ENCODE measurements at places on chromosomes 3 and 15.

- no peak for DNase-seq
Observed at GRCh38 chr3:11306817-11307589, 34.8 kb downstream of the ATG7 start.

GRCh38 chr3:46293035-46293724 is 50.9 kb downstream of the CCR3 start:
- DNase-seq = no peak

GRCh38 chr3:11565492-11565891 is 78.2 kb downstream of the VGLL4 start:
- DNase-seq = no peak

- DNase-seq = no peak
Observed at GRCh38 chr3:54792584-54792983, 135.3 kb downstream of the LRTM1 start.

DNA sequence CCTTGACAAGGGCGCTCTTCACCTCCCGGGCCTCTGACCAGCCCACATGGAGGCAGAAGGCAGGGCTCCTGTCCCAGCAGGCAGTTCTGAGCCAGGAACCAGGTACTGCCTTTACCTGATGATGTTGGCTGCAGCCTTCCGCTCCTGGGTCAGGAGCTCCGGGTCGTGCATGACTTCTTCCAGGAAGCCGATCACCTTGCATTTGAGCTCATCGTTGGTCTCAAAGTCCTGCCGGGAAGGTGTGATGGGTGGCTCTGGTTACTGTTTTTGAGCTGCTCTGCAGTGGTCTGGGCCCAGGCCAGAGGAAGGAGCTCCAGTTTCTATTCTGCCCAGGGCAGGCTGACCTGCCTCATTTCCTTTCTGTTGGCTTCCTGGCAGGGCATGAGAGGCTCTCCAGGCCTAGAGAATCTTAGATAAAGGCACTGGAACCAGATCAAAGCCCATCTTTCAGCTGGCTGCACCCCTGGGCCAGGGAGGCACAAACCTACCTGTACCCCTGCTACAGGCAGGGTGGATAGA is 53.2 kb upstream of the CTSH start:
- no peak for DNase-seq

DNA sequence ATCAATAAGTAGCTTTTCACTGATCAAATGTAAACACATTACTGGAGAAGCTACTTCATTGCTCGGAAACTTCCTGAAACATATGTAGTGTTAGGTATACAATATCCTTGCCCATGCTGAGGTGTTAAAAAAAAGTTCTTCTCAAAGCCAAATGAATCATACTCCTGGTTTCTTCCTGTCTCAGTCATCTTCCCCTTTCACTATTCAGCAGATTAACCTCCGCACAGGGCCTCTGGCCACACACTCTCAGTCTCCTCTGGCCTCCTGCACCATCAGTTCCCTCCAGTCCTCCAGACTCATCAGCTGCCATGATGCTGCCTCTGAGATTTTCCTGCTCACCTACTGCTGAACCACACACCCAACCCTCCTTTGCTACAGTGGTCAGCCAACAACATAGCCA is 70.5 kb upstream of the BOC start:
- DNase-seq = no peak

DNA sequence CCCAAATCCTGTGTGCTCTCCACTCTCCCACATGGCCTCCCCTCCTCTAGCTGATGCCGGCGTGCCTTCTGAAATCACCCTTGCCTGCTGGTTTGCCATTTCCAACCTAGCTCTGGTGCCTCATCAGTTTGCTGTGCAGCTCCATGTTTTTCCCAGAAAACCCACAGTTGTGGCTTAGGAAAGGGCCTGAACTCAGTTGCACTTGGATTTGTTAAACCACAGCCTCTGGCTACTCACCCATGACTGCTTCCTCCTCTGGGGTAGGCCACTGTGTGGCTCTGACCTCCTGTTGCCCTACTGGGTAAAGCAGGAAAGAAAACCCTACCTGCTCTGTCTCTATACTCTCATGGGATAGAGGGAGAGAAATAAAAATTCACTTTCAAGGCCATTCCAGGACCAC is 97.3 kb downstream of the DAPK2 start:
- DNase-seq = no peak

DNA sequence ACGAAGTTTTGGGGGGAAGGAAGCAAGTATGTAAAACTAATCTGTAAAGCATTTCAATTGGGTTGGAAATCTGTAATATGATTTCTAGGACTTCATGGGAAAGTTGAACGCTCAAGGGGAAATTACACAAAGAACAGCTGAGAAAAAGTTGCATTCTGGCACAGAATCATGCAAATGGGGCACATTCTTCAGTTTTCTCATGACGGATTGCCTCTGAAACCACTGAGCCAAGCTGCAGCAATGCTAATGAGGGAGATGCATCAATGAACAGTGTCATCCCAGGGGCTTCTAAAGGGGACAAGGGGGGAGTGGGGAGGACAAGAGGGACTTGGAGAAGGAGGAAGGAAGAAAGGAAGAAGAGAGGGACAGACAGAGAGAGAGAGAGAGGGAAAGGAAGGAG is 291.4 kb upstream of the ATP11B start:
- no peak for DNase-seq

- no peak for DNase-seq
Observed at GRCh38 chr15:73931441-73931840, 5.2 kb downstream of the LOXL1 start.

- DNase-seq = no peak
Observed at GRCh38 chr3:5278666-5279065, 91.2 kb downstream of the EDEM1 start.

DNA sequence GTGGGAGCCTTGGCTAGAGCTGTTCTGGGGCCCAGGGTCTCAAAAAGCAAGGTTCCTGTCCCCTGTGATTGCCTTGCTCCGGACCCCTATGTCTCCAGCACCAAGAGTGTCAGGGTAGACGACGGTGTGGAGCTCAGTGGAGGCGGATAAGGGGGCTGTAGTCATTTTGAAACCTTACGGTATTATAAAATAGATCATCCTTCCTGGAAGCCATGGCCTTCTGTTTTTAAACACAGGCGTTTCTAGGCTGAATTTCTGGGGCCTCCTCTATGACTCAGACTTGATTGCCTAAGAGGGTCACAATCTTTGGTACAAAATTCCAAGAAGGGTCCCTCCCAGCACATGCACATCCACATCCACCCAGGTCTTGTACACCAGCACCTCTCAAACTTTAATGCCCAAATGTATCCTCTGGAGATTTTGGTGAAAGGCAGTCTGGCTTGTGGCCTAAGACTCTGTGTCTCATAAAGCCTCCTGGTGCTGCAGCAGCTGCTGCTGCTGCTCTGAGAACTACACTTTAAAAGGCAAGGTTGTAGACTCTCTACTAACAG is 70.5 kb upstream of the XCR1 start:
- no peak for DNase-seq

DNA sequence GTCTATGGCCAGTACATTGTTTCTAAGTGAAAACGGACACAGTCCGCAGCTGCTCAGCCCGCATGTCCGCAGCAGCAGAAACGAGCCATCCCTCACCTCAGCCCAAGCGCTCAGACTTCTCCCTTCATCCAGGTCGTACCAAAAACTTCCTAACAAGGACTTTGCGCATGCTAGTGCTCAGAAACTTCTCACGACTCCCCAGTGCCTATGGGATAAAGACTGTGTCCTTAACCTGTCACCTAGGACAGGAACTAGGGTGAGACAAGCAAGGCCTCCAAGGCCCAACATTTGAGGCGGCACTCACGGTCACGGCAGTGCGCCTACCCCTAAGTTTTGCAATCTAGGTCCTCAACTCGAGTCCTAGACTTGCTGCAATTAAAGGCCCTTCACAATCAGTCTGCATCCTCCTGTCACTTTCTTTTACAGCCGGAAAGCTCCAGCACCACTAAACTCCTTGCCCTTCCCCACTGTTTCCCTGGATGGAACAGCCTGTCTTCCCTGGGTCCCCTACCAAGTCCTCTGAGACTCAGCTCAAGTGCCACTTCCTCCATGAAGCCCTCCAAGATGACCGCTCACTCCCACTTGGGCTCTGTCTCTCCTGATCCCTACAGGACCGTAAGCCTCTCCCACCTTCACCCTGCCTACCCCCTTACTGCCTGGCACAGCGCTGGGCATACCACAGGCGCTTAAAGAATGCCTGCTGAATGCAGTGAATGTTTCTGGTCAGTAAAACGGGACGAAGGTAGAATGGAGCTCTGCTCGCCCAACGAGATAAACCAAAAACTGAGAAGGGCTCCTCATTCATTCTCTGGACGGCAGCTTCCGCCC is 1.2 kb downstream of the CLN6 start:
- DNase-seq = peak; percentile 26

GRCh38 chr3:99845999-99846398 is 28.3 kb downstream of the CMSS1 start:
- DNase-seq = no peak

- no peak for DNase-seq
Observed at GRCh38 chr3:194470615-194471014, 16.2 kb downstream of the ATP13A3 start.

DNA sequence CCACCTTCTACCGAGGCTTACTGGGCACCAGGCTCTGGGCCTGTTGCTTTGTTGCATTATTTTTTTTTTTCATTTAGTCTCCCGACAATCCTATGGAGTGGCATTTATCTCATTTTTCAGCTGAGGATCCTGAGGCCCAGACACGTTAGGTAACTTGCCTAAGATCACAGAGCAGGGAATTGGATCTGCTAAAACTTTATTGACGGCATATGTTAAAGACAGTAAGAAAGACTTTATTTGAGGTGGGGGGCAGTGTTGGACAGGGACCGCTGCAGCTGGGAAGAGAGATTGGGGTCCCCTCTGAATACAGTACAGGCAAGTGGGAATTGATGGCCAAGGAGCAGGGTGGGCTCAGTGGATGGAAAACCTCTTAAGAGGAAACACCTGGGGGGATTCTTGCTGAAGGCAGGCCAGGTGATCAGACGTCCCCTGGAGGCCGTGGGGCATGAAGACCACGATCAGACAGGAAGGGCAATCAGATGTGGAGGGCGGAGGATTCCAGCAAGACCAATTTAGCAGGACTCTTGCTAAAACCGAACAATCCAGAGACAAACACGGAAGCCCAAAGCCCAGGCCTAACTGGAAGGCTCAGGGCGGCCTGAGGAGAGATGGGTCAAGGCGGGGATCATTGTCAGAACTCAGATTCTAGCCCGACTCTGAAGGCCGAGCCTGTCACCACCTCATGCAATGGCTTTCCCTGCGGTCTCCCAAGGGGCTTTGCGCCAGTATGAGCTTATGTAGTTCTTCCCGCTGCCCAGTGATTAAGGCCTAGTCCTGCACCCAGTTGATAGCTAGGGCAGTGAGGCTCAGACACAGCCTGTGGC is 53.7 kb downstream of the RGMA start:
- DNase-seq = no peak

GRCh38 chr15:100686021-100686724 is 83.8 kb downstream of the ASB7 start:
- peak; percentile 18 for DNase-seq

DNA sequence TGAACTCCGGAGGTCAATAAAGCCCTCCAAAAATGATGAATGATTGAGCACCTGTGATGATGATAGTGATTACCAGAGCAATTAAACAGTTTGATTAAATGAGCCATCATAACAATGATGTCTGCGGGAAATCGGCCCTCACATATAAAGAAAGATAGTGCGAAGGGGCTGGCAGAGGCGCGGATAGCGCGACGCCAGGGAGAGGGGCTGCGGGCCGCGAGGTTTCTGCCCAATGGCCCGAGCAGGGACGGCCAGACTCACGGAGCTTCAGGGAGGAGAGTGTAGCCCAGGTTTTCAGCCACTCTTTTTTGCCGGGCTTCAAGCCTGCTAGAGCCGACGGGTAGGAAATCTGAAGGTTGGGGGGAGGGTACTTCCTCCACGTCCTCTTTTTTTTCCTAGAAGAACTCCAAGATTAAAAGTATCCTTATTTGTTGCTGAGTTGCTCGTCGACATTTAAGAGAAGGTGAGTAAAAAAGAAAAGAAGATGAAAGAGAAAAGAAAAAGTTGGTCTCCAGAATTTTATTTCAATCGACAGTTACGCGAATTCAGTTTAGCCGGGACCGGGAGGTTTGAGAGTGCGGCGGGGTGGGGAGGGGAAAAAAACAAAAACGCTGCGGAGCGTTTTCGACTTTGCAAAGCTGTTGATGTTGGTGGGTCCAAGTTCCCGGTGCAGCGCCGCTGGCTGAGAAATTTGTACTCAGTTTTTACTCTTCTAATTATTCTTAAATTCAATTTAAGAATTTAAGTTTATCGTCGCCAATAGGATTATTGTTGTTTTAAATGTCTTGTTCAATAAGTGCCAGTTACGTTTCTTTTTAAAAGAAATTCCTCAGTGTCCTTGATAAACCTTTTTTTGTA is 2.2 kb upstream of the MEIS2 start:
- DNase-seq = no peak
